CD8-positive, alpha-beta T cell (primary cell): ENCODE measurements at places on chromosomes 16 and 17.

DNA sequence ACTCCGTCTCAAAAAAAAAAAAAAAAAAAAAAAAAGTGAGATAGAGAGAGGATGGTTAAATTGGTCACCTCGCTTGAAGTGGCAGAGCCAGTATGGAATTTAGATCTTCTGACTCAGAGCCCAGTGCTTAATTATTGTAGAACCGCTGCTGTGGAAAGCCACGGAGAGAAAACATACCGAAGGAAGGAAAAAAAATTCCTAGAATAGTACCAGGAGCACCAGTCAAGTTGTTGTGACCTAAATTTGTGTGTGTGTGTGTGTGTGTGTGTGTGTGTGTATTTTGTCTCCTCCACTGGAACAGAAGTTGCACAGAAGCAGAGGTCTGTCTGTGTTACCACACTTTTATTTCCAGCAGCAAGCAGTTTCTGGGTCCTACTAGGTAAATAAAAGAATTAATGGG lies 10.6 kb upstream of the NUP85 start:
- no peak for DNase-seq

DNA sequence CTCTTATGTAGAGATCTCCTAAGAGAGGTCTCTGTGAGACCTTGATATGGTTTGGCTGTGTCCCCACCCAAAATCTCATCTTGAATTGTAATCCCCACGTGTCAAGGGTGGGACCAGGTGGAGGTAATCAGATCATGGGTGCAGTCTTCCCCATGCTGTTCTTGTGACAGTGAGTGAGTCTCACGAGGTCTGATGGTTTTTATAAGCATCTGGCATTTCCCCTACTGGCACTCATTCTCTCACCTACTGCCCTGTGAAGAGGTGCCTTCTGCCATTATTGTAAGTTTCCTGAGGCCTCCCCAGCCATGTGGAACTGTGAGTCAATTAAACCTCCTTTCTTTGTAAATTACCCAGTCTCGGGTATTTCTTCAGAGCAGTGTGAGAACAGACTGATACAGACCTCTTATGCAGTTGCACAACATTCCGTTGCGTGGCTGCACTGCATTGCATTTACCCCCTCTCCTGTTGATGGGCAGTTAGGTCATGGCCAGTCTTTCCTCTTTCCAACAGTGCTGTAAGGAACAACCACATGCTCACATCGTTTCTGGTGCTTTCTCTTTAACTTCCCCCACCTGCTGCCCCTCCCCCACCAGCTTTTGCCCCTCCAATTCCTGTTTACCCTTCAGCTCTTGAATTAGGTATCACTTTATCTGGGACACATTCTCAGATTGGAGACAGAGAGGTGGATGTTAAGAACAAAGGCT lies 43.6 kb upstream of the MED9 start:
- no peak for DNase-seq

DNA sequence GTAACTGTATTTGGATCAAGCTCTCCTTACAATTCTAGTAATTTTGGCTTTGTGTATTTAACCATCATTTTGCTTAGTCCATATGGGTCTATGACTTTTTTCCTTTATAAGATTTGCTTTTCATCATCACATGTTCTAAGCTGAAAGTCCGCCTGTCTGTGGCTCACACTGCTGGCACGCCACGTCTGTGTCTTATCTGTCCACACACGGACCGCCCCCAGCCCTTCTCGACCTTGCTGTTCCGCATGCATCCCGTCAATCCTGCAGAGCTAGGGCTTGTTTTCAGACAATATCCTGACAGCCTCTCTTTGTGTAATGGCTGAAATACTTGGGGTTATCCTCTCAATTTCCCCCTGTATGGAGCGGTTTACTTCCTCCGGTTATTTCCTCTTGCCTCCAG lies 8.4 kb upstream of the ALDH3A1 start:
- no peak for DNase-seq

DNA sequence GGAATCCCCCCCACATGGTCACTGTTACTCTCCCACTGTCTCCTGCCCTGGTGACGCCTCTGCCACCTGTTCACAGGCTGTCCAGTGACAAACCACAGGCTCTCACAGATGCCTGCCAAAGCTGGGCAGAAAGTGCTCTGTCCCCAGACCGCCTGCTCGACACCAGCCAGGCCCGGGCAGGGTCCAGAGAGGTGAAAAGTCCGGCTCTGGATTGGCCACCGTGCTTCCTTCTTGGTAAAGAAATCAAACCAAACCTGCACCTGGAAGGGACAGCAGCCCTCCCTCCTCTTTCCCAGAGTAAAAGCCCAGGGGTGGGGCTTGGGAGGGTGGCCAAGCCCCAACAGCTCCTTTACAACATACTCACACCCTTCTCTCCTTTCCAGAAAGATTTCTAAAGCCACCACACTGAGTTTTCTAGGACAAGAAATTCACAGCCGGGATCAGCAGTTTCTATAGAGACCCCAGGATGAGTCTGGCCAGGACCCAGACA lies 6.2 kb downstream of the PCGF2 start:
- DNase-seq: no peak
